ENCODE measurements at places on chromosomes 12 and 14.

DNA sequence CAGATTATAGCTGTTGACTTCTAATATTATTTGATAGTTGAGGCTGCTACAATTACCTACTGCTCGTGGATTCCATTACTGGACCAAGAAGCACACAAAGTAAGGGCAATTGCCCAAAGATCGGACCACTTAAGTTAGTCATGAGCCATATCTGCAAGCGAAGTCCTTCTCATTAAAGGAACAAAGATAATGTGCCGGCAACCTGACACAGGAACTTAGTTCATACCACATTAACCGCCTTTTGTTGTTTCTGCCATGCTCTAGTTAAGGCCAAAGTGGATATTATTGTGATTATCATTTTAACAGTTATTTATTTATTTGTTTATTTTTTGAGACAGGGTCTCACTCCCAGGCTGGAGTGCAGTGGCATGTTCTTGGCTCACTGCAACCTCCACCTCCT, 38.1 kb upstream of the TMED10 start:
- DNase-seq: no peak

- DNase-seq: no peak
These were observed at the start of gene SDR9C7 for GRCh38 chr12:56933826-56934625. Gene SDR9C7 (minus strand): TSS chr12:56934408. CDS start chr12:56934261, 147 bp downstream.

DNA sequence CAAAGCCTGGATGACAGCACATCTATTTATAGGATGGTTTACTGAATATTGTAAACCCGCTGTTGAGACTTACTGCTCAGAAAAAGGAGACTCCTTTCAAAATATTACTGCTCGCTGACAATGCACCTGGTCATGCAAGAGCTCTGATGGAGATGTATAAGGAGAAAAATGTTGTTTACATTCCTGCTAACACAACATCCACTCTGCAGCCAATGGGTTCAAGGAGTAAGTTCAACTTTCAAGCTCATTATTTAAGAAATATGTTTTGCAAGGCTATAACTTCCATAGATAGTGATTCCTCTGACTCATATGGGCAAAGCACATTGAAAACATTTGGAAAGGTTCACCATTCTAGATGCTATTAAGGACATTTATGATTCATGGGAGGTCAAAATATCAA, 201.7 kb downstream of the SNAPC1 start:
- DNase-seq: no peak

GRCh38 chr14:56334458-56334857, 216.2 kb downstream of the PELI2 start:
- no peak for DNase-seq

DNA sequence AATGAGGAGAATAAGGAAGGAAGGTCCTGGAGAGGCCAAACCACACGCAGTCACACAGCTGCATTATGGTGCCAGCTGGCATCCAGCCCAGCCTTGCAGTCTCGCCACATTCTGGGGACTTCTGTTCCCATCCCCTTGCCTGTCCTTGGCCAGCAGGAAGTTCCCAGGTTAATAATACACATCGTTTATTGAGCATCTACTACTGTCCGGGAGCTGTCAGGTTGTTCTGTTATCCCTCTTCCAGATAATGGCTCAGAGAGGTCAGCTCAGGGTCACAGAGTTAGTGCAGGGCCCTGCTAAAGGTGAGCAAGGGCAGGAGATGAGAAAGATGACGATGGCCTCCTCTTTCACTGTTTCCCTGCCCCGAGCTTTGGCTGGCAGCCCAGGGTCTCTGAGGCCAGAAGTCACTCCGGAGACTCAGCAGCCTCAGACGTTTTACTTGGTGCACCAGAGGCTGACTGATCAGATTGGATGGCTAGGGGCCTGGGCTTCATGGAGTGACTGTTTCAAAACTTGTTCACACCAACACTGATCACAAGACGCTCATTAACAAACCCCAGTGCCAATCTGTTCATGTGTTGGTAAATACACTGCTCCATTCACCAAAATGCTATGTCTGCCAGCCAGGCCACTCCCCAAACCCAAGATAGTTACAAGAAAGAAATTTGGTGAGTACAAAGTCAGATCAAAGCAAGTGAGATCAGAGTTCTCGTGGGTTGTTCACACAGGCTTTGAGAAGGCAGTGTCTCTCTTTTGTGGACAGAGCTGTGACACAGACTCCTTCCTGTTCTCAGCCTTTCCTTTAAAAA, 79.2 kb downstream of the B4GALNT3 start:
- DNase-seq: no peak

GRCh38 chr14:104641753-104642539, 37.4 kb upstream of the TMEM179 start:
- DNase-seq: no peak

DNA sequence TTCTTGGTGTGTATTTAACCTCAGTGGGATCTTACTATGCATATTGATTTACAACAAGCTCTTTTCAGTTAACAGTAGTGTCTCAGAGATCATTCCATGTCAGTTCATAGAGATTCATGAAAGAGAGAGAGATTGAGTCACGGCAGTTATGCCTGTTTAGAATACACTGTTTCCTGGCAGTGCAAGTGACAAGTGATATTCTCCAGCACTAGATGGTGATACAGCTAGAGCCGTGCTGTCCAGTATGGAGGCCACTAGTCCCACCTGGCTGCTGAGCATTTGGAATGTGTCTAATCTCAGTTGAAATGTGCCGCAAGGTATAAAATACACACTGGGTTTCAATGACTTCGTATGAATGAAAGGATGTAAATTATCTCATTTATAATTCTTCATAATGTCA, 184.4 kb downstream of the SUDS3 start:
- DNase-seq: no peak

DNA sequence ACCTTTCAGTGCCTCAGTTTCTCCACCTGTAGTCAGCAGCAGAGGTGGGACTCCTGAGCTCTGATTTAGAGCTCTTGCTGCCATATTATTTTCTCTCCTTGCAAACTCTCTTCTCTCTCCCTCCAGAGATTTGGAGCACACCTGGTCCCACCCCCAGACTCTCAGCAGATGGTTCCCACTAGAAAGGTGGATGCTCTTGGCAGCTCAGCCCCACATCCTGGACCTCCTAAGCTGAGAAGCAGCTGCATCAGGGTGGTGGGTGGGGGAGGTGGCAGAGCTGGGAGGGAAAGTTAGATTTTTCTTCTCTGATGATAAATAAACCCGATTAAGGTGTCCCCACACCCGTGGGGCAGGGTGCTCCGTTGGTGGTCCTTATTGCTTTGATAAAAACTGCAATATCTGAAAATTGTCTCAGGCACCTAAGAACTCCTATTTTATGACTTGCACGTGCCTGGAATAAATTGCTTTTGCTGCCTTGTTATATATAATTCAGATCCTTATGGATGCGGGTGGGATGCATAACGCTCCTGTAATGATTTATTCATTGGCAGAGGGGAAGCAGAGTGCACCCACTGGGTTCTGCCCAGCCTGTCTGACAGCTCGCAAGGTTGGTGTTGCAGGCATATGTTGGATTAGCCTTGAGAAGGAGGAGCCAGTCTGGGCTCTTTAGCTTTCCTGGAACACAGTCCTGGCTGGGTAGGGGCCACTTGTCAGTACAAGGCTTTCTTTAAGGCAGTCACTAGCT, 214.2 kb downstream of the SUDS3 start:
- no peak for DNase-seq

DNA sequence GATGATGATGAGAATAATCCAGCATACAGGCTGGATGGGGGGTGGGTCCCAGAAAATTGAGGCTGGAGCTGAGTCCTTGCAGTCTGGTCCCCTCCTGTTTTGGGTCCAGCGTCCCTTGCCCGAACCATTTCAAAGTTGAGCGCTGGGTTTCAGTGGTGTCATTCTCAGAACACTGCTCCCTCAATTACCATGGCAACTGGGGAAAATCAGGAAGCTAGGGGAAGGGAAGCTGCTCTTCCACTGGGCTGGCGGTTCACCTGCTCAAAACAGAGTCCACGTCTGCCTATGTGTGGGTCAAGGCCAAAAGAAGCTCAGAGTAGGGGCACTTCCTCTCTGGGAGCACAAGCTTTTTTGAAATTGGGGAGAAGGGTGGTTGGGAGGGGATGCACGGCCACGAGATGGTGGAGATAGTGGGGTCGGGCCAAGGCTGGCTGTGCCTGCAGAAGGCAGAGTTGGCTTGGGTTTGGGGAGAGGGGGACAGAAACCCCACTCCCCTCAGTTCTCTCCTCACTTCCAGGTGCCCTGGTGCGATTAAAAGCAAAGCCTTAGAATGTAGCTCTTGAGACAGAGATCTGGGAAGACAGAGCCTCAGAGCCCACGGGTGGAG, 1.7 kb upstream of the NOS1 start:
- DNase-seq: no peak

DNA sequence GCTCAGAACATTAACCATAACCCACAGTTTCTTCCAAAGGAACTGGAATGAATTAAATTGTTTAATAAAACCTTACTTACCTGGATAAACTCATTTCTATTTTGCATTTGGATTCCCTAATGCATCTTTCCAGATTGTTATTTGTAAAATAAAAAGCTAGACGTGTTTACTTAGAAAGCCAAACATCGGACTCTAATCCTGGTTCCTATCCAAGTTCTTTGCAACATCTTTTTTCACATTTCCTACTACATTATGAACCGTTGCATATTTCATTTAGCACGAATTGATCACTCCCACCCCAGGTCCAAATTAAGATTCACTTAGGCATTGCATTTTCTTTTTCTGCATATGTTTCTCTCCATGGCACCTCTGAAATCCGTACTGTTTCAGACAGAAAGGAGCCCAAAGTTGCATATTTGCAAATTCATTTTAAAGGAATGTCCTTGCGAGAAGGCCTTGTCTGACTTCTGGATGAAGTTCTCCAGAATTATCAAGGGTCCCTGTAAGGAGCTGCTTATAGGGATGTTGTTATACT, 164.4 kb upstream of the GSC start:
- DNase-seq: no peak

DNA sequence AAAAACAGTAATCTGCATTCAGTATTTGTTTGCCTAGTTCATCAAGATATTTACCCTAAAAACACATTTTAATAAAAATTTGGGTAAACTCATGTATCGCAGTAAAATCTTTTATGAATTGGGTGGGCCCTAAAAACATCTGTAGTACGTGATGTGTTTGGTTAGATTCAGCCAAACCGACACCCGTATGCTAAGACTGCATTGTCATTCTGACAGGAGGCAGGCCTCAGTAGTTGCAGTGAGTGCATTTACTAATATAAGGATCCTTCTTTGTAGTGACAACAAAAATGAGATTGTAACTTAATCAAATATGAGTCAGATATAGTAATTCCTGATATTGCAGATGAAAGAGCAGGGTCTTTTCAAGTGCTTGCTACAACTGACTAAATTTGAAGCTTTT, 191.8 kb downstream of the SLC16A7 start:
- DNase-seq: no peak

DNA sequence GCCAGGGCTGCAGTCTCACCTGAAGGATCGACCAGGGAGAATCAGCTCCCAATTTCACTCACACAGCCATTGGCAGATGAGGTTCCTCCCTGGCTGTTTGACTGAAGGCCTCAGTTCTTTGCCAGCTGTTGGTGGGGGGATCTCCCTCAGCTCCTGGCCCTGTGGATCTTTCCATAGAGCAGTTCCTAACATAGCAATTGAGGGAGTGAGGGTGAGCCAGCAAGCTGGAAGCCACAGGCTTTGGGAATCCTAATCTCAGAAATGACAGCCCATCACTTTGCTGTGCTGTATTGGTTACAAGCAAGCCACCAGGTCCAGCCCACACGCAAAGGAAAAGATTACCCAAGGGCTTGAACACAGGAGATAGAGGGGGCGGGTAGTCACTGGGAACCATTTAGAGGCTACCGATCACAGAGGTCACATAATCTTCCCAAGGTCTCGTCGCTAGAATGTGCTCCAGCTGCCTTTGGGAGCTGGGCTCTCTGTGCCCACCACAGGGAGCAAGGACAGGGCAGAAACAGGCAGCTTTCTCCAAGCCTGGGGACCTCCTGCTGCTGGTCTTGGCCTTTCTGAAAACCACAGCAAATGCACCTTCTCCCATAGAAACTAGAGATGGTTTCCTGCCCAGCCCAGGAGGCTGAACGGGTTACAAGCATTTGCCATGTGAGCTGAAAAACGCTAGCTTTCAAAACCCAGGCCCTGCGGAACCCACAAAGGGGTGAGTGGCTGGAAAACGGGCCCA, 4.6 kb upstream of the OTUB2 start:
- DNase-seq: no peak

DNA sequence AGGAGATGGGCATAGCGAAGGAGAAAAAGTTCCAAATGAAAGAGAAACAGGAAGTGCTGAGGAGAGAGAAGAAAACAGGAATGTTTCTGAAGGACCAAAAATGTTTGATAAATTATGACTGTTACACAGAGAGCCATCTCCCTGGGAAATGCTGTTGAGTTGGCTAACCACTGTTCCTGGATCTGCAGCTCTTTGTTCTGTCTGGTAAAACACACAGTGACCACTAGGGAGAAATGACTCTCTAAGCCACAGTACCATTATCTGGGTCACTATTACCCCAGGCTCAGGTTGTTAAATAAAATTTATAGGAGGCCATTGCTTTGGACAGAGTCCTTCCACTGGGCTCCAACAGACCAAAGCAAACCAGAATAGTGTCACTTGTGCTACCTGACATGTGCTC, 219.3 kb downstream of the CRADD start:
- no peak for DNase-seq

DNA sequence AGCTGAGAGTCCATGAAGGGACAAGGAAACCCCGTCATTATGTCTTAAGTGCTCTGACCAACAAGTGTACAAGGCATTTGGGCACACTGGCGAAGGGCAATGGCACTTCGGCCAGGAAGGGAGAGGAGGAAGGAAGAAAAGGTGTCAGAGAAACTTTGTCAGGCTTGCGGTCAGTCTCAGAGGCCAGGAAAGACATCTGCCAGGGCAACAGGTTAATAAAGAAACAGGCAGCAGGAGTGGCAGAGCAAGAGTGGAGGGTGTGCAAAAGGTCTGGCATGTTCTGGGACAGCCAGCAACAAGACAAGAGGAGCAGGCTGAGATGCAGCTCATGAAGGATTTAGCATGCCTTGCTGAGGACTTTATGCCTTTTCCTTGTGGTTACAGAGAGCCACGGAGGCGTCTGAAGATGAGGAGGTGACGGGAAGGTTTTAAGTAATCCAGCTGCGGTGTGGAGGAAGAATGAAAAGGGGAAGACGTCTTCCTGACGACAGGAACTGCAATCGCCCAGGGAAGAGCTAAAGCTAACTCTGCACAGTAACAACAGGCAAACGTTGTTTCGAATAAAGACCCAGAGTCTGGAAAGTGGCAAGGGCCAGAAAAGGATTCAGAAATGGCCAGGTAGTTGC, 13.1 kb downstream of the APPL2 start:
- no peak for DNase-seq

DNA sequence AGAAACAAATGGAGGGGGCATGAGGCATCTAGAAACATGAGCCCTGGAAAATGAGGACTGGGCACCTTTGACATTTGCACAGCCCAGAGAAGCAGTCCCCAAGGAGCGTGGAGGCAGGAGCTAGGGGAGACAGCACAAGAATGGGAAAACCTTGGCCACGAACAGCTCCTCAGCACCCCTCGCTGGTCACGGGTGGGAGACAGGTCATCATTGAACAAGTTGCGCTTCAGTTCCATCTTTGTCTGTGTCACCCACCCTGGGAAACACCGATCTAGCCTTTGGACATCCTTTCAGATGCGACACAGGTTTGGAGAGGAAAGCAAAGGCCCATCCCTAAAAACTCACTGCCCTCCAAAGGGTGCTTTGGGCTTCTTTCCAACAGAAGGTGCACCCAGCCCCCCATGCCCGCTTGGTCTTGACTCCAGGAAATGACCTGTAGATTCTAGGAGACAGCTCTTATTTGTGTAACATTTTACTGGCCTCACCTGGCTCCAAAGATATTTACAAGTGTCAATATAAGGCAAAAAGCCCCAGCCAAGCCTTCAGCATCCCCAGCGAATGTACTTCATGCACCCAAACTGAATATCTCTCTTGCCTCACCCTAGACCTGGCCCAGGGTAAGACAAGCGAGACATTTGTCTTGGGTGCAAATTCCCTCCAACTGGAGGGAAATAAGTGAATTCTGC, 28.8 kb upstream of the CLMN start:
- DNase-seq: no peak
